CD4-positive, alpha-beta T cell treated with Interferon gamma for 1 hour (primary cell): ENCODE measurements at places on chromosomes 16 and 17.

- no peak for DNase-seq
Measured at GRCh38 chr17:14310101-14310500, 9.2 kb downstream of the HS3ST3B1 start.

DNA sequence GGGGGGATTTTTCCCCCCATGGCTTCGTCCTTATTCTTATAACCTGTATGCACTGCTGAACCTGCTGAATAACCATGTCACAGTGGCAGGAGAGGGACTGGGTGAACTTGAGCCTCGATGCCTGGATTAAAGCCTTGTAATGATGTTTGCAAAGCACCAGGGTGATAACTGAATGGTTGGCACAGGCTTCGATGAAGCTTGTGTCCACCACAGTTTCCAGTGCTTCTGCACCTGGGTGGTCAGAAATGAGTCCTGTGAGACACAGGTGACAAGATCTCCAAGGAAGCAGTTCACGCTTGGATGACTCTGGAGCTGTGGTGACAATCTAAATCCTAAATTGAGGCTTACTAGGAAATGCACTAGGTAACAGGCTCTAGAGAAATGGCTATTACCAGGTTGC, 729.3 kb downstream of the MAF start:
- no peak for DNase-seq

GRCh38 chr16:26157319-26157718, 465.6 kb downstream of the HS3ST4 start:
- no peak for DNase-seq

DNA sequence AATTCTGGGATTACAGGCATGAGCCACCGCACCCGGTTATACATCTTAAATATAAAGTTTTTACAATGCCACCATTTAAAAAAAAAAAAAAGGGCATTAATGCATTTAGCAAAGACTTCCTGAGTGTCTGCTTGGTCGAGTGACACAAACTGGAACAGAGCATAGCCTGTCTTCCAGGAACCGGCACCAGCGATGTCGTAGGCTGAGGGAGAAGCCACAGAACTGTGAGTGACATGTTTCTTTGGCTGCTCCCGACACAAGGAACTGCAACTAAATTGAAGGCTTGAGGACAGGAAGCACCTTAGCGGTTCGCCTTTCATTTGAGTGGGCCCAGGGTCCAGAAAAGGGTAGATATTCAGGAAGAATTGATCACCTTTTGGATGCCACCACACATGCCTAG, 717.8 kb downstream of the MAF start:
- DNase-seq = no peak

GRCh38 chr16:3444032-3444388, 530 bp downstream of the NAA60 start:
- DNase-seq = no peak

DNA sequence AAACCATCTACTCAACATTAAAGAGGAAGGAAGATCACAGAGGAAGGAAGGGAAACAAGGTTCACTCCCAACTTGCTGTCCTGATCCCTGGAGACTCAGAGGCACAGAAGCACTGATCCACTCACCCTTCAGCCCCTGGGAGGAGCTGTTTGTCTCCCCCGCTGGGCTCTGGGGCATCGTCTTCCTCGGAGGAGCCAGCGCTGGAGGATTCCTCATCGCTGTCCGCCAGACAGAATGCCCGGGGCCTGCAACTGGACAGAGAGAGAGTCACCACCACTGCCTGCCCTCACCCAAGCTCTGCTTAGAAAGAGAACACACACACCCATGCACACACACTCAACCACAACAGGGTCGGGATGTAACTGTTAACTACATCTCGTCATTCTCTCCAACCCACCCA, 24.8 kb upstream of the ERN1 start:
- DNase-seq = no peak

- DNase-seq = no peak
Measured at GRCh38 chr17:81221842-81222619, 734 bp downstream of the CEP131 start.

- peak; percentile 19 for DNase-seq
Measured at GRCh38 chr17:49387498-49388289, 25.6 kb upstream of the ZNF652 start.

GRCh38 chr17:38705803-38706504, 881 bp downstream of the MLLT6 start:
- DNase-seq = no peak

DNA sequence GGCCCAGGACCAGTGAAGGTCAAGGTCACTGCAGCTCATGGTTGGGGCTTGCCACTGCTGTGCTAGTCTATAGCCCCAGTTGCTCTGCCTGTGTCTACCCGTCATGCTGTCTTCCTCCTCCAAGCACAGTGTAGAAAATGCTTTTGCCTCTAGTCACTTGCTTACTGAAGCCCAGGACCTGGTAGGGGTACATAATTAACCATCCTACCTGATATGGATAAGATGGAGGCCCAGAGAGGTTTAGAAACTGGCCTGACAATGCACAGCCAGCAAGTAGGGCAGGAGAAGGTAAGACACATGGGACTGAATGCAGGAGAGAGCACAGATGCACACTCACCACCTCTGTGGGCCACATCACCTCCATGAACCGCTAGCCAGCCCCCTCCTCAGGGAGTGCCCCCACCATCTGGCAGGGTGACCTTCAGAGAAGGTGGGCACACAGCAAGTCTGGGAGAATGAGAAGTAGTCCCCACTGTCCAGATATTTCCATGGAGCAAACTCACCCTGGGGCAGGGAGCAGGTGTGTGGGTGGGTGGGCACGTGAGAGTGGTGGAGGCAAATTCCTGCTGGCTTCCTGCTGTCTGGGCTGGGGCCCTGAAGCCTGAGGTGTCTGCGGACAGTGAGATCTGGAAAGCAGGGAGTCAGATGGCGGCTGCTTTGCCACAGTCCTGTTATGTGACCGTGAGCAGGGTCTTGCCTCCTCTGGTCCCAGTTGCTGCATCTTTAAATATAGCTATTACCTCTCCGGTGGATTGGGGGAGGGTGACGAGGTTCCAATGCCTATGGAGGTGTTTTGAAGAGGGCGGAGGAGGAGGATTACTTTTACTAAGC, 1.0 kb downstream of the CX3CL1 start:
- no peak for DNase-seq

- DNase-seq = no peak
Measured at GRCh38 chr16:55401046-55401445, 77.0 kb downstream of the IRX6 start.

GRCh38 chr17:29613352-29613837, 9.3 kb downstream of the CORO6 start:
- peak; percentile 86 for DNase-seq

DNA sequence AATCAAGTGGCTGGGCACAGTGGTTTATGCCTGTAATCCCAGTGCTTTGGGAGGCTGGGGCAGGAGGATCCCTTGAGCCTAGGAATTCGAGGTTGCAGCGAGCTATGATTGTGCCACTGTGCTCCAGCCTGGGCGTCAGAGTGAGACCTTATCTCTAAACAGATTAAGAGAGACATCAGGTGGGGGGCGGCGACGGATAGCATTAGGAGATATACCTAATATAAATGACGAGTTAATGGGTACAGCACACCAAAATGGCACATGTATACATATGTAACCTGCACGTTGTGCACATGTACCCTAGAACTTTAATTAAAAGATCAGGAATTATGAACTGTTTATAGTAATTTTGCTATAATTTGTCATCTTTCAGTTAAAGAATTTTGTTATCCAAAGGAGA, 10.3 kb downstream of the RAD51C start:
- DNase-seq = no peak

- no peak for DNase-seq
Measured at GRCh38 chr16:12588510-12588909, 215.2 kb downstream of the CPPED1 start.

- no peak for DNase-seq
Measured at GRCh38 chr17:81299846-81300585, 4.9 kb upstream of the SLC38A10 start.
